ENCODE measurements at places on chromosomes 7 and 10.
A peak's percentile ranks its signal among the peaks of the same experiment; 100 is the strongest.

GRCh38 chr7:67803789-67804188 is 807.2 kb downstream of the TYW1 start:
- DNase-seq, result no peak

- DNase-seq, result peak; percentile 84
These were observed 63.9 kb upstream of the AHR start for GRCh38 chr7:17234398-17235031.

DNA sequence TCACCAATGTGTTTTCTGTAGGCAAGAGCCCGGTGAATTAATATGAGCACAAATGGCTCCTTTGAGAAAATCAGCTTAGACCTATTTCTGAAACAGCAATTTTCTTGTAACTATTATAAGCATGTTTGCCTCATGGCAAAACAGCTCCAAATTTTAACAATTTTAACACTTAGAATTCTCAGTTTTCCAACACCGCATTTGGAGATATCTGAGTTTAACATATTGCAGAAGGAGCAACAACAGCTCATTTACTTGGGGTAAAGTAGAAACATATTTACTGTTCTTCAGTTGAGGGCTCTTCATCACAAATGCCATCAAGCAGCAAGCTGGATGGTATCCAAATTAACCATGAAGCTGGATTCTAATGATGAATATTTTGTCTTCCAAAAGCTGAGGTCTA is 134.0 kb upstream of the SLC26A5 start:
- DNase-seq, result no peak

DNA sequence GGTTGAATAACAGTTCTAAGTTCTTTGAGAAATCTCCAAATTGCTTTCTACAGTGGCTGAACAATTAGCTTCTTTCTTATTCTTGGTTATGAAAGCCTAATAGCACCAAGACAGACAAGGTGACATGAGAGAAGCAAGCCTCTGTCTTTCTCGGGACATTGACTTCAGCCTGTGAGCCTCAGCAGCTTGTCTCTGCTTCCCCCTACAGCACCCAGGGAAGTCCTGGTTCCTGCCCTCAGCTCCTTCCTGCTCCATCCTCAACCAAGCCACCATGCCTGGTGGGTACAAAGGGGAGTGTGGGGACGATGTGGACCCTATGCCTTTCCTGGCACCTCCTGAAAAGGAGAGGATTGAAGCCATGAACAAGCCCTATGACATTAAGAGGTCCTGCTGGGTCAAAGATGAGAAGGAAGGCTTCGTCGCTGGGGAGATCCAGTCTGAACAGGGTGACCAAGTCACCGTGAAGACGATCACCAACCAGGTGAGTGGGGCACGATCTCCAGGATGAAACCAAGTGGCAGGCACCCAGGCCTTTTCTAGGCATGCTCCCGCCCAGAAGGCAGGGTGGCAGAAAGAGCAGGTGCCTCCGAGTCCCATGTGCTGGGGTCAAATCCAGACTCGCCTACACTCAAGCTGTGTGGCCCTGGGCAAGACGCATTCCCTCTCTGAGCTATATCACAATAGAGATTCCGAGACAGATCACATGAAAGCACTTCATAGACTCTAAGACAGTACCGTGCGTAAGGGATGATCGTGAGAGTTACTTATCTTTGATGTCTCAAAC is 30.8 kb upstream of the KPNA7 start:
- no peak for DNase-seq

DNA sequence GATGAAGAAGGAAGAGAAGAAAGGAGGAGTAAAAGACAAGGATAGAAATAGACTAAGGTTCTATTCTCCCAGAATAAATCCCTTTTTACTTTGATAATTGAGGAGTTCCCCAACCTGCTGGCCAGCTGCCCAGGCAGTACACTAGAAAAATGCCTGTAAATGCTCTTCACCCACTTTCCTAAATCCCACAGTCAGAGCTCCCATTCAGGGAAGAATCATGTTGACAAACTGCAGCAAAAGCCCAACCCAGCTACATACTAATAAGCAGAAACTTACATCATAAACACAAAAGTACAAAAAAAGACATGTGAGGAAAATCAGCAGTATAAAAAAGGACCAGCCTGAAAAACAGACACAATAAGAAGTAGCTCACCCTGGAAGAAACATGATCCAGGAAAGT is 15.8 kb upstream of the KDM7A start:
- DNase-seq, result no peak
